RPMI7951 (cell line): ENCODE measurements at places on chromosomes 7 and 10. TPM values are rescaled to one million over a fixed set of nuclear protein-coding genes. Genes with fewer than 3 reads are reported as not detected.

The TDRD1 gene
- not detected in 2 replicates for total RNA-seq

The DNAJB6 gene
- total RNA-seq: 97.4 and 101 TPM in 2 replicates

The ZNF425 gene
- 0.48 and 1.3 TPM in 2 replicates for total RNA-seq

The FKBP6 gene
- total RNA-seq: not detected in 2 replicates

The HOXA1 gene
- total RNA-seq: 6.2 and 7.3 TPM in 2 replicates
